T-helper 17 cell (primary cell): ENCODE measurements at places on chromosomes 3 and 15.

DNA sequence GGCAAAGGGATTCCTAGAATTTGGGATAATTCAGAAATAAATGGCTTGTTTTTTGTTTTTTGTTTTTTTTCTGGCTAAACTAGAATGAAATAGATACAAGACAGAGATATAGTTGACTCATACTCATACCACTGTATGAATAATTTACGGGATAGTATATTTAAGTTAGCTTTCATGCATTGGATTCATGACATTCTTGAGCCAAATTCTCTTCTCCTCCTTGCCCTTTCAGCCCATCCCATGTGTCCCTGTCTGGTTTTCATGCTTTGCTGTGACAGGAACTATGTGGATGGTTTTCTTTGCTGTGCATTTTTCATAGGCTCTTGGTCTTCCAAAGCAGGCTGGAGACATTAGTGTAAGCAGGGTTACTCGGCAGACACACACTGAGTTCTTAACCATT, 66.6 kb upstream of the UMPS start:
- peaks cover 9% of the 10 kb centered on the region for H3K27me3 ChIP-seq
- H3K27ac ChIP-seq, result no peak overlapping the region
- H3K4me3 ChIP-seq, result no peak overlapping the region
- peaks cover 8% of the 10 kb centered on the region for H3K36me3 ChIP-seq
- DNase-seq, result no peak

DNA sequence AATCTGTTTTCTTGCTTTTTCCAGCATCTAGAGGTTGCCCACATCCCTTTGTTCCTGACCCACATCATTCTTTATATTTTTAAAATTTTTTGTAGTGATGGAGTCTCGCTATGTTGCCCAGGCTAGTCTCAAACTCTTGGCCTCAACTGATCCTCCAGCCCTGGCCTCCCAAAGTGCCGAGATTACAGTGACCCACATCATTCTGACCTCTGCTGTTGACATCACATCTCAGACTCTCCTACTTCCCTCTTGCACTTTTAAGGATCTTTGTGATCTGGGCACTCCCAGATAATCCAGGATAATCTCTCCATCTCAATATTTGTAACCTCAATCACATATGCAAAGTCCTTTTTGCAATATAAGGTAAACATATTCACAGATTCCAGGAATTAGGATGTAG, 266.6 kb downstream of the MEX3B start:
- no peak overlapping the region for H3K27ac ChIP-seq
- H3K27me3 ChIP-seq, result peaks cover 22% of the 10 kb centered on the region
- no peaks in the 10 kb centered on the region for H3K4me1 ChIP-seq
- H3K36me3 ChIP-seq, result peaks cover 2% of the 10 kb centered on the region

- no peak overlapping the region for H3K27ac ChIP-seq
- H3K27me3 ChIP-seq, result no peaks in the 10 kb centered on the region
- peaks cover 37% of the 10 kb centered on the region for H3K4me1 ChIP-seq
- DNase-seq, result no peak
- no peak overlapping the region for H3K4me3 ChIP-seq
These were observed 2.6 kb upstream of the SLC9A9 start for GRCh38 chr3:143850877-143851276.

DNA sequence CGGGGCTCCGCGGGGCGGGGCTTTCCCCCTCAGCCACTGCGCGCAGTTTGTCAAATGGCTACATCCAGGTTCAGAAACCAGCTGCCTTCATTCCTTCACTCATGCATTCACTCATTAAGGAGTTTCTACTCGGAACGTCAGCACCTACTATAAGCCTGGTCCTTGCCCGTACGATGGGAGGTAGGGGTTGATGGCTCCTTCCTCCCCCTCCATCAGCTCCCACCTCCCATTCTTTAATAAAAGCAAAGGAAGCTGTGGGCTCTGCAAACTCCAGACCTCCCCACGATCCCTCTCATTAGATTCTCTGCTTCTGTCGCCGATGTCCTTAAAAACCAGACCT, 267 bp upstream of the CFAP92 start:
- peak overlapping the region; percentile 87 for H3K27ac ChIP-seq
- H3K27me3 ChIP-seq, result no peaks in the 10 kb centered on the region
- H3K4me3 ChIP-seq, result peak overlapping the region; percentile 83

- peaks cover 55% of the 10 kb centered on the region for H3K27me3 ChIP-seq
- H3K4me1 ChIP-seq, result no peaks in the 10 kb centered on the region
- no peaks in the 10 kb centered on the region for H3K36me3 ChIP-seq
- no peak overlapping the region for H3K4me3 ChIP-seq
These were observed 96.3 kb downstream of the PCSK6 start for GRCh38 chr15:101393172-101393571.

DNA sequence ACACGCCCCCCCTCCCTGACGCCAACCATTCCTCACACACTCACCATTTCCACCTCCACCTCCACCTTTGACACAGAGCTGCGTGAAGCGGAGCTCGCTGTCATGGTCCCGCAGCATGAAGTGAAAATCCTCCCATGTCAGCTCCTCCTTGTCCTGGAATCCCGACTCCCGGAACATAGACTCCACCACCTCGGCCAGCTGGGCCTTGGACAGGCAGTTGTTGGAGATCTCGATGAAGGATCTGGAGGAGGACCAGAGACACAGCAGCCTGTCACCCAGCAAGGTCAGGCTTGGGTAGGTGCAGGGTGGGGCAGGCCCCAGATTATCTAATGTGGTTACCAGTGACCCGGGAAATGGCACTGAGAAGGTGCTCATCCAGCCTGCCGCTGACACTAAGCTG, 12.2 kb downstream of the DUOX2 start:
- DNase-seq, result no peak
- peaks cover 67% of the 10 kb centered on the region for H3K27me3 ChIP-seq
- H3K4me3 ChIP-seq, result no peak overlapping the region
- H3K4me1 ChIP-seq, result peaks cover 2% of the 10 kb centered on the region

- DNase-seq, result no peak
- H3K27ac ChIP-seq, result no peak overlapping the region
- no peaks in the 10 kb centered on the region for H3K27me3 ChIP-seq
- peaks cover 6% of the 10 kb centered on the region for H3K4me1 ChIP-seq
These were observed 18.1 kb upstream of the SLC22A13 start for GRCh38 chr3:38247366-38248035.

- H3K27me3 ChIP-seq, result no peaks in the 10 kb centered on the region
- H3K4me1 ChIP-seq, result peaks cover 74% of the 10 kb centered on the region
- DNase-seq, result no peak
- H3K36me3 ChIP-seq, result peaks cover 2% of the 10 kb centered on the region
- H3K27ac ChIP-seq, result no peak overlapping the region
- peak overlapping the region; percentile 25 for H3K4me3 ChIP-seq
These were observed 110.9 kb downstream of the IQSEC1 start for GRCh38 chr3:12962292-12962691.

DNA sequence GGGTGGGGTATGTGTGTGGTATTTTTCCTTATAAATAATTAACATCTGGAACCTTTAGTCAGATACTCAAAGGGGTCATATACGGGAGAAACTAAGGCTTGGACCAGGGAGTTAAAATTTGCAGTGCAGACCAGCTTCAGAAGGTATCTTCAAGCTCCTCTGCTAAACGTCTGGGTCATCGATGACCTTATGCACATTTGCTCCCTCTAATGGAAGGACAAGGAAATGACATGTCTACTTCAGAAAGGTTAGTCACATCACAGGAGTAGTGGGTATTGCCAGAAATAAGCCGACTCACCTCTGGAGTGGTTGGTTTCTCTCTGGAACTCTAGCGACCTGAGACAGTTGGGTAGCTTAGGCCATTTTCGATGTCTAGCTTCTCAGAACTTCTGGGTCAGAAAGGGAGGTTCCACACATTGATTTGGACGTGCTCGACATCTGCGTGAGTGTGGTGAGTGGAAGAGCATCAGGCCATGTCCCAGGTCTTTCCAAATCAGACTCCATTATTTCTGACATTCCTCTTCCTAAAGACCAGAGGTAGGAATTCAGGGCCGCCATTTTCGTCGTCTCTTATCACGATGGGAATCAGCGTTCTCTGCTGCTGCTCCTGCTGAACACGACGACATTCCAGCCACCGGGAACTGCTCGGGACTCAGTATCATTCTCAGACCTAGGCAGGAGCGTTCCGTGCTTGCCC, 31.8 kb upstream of the RASA2 start:
- peaks cover 11% of the 10 kb centered on the region for H3K4me1 ChIP-seq
- no peaks in the 10 kb centered on the region for H3K36me3 ChIP-seq
- no peaks in the 10 kb centered on the region for H3K27me3 ChIP-seq

- H3K27me3 ChIP-seq, result peaks cover 5% of the 10 kb centered on the region
- no peak overlapping the region for H3K27ac ChIP-seq
- H3K4me3 ChIP-seq, result no peak overlapping the region
- DNase-seq, result no peak
- H3K36me3 ChIP-seq, result no peaks in the 10 kb centered on the region
These were observed 17.2 kb upstream of the CCR4 start for GRCh38 chr3:32934150-32934742.

GRCh38 chr15:72197041-72197459, 537 bp downstream of the GRAMD2A start:
- H3K36me3 ChIP-seq, result no peaks in the 10 kb centered on the region
- peaks cover 13% of the 10 kb centered on the region for H3K27me3 ChIP-seq
- DNase-seq, result no peak
- H3K4me1 ChIP-seq, result peaks cover 14% of the 10 kb centered on the region
- no peak overlapping the region for H3K27ac ChIP-seq

DNA sequence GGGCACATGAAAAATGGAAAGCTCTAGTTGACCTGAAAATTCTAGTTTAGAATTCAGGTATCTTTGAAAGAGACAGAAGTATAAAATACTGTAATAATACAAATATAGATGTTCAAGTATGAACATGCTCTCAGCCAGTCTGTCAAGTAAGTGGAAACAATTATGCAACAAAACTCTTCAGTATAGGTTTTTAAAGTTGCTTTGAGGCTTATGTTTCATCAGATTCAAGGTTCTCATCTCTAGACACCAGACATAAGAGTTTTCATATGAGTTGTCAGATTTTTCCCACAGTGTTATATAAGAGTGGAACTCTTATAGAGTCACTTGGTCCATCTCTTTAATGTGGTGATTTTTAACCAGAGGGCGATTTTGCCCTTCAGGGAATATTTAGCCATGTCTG, 22.0 kb downstream of the CMSS1 start:
- H3K27me3 ChIP-seq, result no peaks in the 10 kb centered on the region
- no peak overlapping the region for H3K4me3 ChIP-seq
- H3K27ac ChIP-seq, result no peak overlapping the region
- DNase-seq, result no peak
- no peaks in the 10 kb centered on the region for H3K36me3 ChIP-seq
- H3K4me1 ChIP-seq, result peaks cover 3% of the 10 kb centered on the region

DNA sequence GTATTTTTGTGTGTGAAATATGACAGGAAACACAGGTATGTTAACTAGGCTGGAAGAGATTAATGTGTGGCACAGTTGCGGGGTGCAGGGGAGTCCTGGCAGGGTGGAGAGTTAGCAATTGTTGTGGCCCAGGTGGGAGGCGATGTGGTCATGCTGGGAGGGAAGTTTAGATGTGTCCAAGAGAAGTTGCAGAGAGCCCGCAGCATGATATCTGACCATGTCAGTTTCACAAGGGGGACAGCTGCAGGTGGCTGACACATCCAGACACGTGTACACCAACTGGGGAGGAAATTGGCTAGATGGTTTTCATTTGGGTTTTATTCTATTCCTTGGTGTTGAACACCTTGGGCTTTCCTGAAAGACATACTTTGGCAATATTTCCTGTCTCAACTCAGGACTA, 172.8 kb upstream of the RGMA start:
- H3K27ac ChIP-seq, result no peak overlapping the region
- H3K36me3 ChIP-seq, result no peaks in the 10 kb centered on the region
- no peaks in the 10 kb centered on the region for H3K4me1 ChIP-seq
- H3K4me3 ChIP-seq, result no peak overlapping the region

GRCh38 chr15:36722555-36722954, 143.1 kb downstream of the CDIN1 start:
- no peak for DNase-seq
- H3K36me3 ChIP-seq, result peaks cover 7% of the 10 kb centered on the region
- H3K27ac ChIP-seq, result no peak overlapping the region
- H3K27me3 ChIP-seq, result no peaks in the 10 kb centered on the region
- H3K4me3 ChIP-seq, result no peak overlapping the region

GRCh38 chr15:40286061-40286532, 3.2 kb upstream of the ANKRD63 start:
- H3K4me3 ChIP-seq, result no peak overlapping the region
- peaks cover 2% of the 10 kb centered on the region for H3K4me1 ChIP-seq
- no peak for DNase-seq
- H3K27me3 ChIP-seq, result peaks cover 2% of the 10 kb centered on the region
- peaks cover 2% of the 10 kb centered on the region for H3K36me3 ChIP-seq

- H3K4me1 ChIP-seq, result no peaks in the 10 kb centered on the region
- H3K27ac ChIP-seq, result no peak overlapping the region
- no peak overlapping the region for H3K4me3 ChIP-seq
- H3K27me3 ChIP-seq, result peaks cover 38% of the 10 kb centered on the region
- no peak for DNase-seq
These were observed 11.6 kb upstream of the SPSB4 start for GRCh38 chr3:141039589-141039988.

DNA sequence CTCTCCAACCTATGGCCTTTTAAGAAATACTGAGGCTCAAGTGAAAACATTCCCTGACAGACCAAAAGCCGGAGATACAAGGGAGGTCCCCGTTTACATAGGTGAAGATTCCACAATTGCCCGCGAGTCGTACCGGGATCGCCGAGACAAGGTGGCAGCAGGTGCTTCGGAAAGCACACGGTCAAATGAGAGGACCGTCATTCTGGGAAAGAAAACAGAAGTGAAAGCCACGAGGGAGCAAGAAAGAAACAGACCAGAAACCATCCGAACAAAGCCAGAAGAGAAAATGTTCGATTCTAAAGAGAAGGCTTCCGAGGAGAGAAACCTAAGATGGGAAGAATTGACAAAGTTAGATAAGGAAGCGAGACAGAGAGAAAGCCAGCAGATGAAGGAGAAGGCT, 24.8 kb downstream of the SYNM start:
- DNase-seq, result no peak
- peaks cover 33% of the 10 kb centered on the region for H3K27me3 ChIP-seq
- H3K4me1 ChIP-seq, result peaks cover 4% of the 10 kb centered on the region
- no peak overlapping the region for H3K4me3 ChIP-seq
- peaks cover 2% of the 10 kb centered on the region for H3K36me3 ChIP-seq

- no peak overlapping the region for H3K27ac ChIP-seq
- peaks cover 3% of the 10 kb centered on the region for H3K4me1 ChIP-seq
- no peaks in the 10 kb centered on the region for H3K36me3 ChIP-seq
- DNase-seq, result no peak
These were observed 279.3 kb downstream of the IGSF11 start for GRCh38 chr3:118755253-118755801.

DNA sequence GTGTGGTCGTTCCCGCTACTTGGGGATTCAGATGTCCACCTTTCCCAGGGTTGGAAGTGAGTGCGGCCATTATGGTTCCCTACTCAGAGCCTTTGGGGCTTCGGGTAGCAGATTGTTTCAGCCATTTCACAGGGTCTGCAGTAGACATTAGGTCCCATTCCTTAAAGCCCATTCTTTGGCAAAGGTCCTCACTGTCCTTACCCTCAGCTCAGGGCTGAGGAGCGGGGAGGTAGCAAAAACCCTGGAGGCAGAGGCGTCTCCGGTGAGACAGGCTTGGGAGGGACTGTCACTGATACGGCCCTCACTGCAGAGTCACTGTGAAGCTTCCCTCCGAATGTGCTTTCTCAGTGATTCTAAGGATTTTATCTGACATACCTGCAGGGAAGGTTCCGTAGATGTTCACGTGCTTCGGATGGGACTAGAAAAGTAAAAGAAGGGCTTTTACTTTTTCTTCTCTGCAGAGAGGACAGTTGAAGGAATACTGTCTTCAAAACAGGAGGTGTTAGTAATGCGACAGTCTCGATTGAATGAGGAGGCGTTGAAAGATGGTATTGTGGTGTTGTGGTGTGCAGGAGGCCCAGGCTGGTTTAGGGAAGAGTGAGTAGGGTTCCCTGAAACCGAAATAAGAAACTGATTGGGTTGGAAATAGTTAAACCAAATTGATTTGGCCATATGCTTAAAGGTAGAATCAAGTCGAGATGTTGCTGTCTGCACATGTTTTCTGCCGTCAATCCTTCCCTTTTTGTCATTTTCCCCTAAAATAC, 630 bp downstream of the ATP6V1A start:
- peak overlapping the region; percentile 100 for H3K27ac ChIP-seq
- no peaks in the 10 kb centered on the region for H3K27me3 ChIP-seq
- peaks cover 4% of the 10 kb centered on the region for H3K36me3 ChIP-seq
- no peak for DNase-seq
